ENCODE measurements at places on chromosomes 7 and 10. TPM values are rescaled to one million over a fixed set of nuclear protein-coding genes. Genes with fewer than 3 reads are reported as not detected.
A peak's percentile ranks its signal among the peaks of the same experiment; 100 is the strongest.

- no peak for DNase-seq
Observed at GRCh38 chr7:7793921-7794320, 75.5 kb upstream of the RPA3 start.

DNA sequence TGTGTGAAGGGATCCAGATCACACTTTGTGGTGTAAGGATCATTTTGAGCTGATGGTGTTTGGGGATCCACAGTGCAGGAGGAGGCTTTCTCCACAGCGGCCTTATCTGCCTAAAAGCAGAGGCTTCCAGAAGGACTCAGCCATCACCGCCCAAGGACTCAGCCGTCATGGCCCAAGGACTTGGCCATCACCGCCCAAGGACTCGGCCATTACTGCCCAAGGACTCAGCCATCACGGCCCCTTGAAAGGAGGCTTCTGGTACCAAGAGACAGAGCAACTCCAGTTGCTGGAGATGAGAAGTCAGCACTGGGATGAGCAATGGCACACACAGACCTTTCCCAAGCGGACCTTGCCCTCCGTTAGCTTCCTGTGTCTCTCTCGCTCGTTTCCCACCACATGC, 6.0 kb upstream of the CFAP46 start:
- no peak for DNase-seq

DNA sequence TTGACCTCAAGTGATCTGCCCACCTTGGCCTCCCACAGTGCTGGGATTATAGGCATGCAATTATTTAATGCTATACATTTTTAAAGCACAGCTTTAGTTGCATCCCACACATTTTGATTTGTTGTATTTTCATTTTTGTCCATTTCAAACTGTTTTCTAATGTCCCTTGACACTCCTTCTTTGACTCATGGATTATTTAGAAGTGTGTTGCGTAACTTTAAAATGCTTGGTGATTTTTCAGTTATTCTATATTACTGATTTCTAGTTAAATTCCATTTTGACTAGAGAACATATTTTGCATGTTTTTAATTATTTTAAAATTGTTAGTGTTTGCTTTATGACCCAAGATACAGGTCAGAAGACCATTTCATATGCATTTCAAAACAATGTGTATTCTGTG, 28.8 kb downstream of the EVX1 start:
- DNase-seq, result no peak

DNA sequence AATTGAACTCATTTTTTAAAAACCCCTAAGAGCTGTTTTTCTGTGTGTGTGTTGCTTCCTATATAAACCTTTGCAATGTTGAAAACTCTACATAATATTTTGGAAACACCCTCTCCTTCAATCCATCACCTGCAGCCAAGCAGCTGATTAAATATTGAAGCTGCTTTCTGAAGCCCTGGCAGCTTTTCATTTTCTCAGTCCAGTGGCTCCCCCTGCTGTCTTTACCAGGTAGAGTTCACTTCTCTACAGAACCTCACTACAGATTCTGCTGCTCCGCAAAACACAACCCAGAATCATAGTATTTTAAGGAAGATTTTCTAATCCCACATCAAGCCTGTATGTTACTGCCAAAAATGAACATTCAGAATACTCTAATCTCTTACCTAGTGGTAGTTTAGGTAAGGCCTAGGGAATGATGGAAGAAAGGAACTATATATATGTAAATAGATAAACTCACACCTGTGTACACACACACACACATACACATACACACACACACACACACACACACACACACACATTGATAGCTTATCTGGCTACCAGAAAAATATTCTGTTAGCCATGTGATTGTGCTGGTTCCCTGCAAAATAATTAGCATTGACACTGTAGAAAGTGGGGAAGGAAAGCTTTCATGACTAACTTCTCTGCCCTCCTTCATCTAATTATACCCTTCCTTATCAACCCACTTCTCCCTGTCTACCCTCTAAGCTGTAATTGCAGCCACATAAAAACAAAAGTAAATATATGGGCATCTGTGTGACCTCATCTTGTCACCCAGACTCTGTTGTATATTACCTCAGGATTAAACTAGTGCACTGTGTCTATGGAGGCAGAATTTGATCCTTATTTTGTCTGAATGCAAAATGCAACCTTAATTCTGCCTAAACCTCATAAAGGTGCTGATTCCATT, 229.5 kb upstream of the FZD1 start:
- DNase-seq, result peak; percentile 71

DNA sequence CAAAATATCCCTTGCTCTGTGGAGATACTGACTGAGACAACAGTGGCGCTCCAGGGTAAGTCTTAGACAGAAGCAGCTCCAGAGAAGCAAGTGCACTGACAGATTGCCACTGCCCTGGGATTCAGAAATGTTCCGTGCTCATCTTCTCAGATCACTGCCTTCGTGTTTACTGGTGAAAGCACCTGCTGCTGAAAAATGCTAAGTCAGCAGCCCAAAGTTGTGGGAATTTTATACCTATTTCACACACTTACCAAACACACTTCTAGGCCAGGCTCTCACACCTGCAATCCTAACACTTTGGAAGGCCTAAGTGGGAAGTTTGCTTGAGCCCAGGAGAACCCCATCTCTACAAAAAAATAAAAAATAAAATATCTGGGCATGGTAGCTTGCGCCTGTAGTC, 63.2 kb upstream of the DLX6 start:
- DNase-seq, result no peak

DNA sequence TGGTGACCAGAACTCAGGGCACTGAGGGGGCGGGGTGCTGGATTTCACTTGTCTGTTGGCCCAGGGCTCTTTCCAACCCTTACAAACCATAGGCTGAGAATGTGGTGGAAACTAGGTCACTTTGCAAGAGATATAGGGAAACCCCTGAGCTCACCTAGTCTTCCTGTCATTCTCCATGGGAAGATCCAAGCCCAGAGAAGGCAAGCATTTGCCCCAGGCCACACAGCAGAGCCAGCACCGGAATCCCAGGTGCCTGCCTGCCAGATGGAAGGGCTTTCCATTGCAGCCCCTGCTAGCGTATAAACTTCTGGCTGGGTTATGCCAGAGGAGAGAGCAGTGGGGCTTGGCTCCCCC, 427 bp downstream of the PYROXD2 start:
- DNase-seq, result no peak

- peak; percentile 9 for DNase-seq
Observed at GRCh38 chr7:136555933-136556332, 312.5 kb upstream of the CHRM2 start.

- no peak for DNase-seq
Observed at GRCh38 chr10:92068900-92069299, 145.3 kb downstream of the BTAF1 start.

- DNase-seq, result no peak
Observed at GRCh38 chr10:87927091-87927490, 63.7 kb downstream of the PTEN start.

Gene ZNF107
- total RNA-seq, result 4.5 TPM

Data from lung (tissue), 17 donors.